ENCODE measurements at places on chromosomes 4 and X.

DNA sequence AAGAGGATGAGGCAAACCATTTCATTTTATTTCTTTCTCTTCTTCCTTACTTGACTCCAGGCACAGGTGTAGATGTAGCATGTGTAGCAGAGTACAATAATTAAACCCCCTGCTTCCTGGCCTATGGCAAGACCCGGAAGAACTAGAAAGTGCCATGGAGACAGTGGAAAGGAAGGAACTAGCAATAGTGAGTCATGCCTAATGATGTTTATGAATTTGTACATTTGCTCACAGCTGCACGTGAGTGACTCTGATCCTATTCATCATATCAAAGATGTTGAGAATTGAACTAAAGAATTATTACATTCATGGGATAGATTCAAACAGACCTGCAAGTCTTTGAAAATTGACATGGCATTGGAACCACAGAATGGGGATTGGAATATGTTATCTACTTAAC is 2233.9 kb upstream of the TENM3 start:
- no peak for DNase-seq

GRCh38 chr4:166981847-166982246 is 252.4 kb downstream of the SPOCK3 start:
- DNase-seq: no peak

GRCh38 chr4:48194971-48195370 is 60.9 kb upstream of the TXK start:
- DNase-seq: no peak

GRCh38 chr4:182429896-182430295 is 186.7 kb downstream of the TENM3 start:
- DNase-seq: no peak

DNA sequence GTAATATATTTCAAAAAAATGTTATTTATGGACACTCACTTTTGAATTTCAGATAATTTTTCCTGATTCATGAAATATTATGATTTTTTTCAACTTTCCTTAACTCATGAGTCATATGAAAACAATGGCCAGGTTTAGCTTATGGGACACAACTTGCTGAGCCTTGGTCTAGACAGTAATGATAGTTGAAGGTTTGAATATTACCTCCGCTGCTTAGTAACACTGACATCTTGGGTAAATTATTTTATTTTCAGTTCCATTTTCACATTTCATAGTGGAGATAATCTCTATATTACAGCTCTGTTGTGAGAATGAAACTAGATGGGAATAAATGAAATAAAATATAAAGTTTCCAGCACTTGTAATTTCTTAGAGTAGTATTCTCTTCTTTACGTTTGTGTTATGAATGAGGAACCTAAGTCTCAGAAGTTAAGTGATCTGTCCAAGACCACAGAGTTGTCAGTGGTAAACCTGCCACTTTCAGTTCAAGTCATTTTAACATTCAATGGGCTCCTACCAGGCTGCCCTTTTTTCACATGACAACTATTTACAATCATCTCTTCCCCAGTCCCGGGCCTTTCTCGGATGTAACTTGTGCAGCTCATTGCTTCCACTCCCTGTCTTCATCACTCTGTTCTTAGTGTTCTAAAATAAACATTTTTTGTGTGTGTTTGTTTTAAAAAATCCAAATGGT is 46.8 kb upstream of the GC start:
- no peak for DNase-seq

- no peak for DNase-seq
Measured at GRCh38 chr4:146333187-146333894, 119.0 kb downstream of the REELD1 start.

GRCh38 chr4:83255584-83255983 is 29.0 kb downstream of the COQ2 start:
- DNase-seq: no peak

- DNase-seq: no peak
Measured at GRCh38 chr4:101853028-101853427, 62.5 kb downstream of the BANK1 start.

DNA sequence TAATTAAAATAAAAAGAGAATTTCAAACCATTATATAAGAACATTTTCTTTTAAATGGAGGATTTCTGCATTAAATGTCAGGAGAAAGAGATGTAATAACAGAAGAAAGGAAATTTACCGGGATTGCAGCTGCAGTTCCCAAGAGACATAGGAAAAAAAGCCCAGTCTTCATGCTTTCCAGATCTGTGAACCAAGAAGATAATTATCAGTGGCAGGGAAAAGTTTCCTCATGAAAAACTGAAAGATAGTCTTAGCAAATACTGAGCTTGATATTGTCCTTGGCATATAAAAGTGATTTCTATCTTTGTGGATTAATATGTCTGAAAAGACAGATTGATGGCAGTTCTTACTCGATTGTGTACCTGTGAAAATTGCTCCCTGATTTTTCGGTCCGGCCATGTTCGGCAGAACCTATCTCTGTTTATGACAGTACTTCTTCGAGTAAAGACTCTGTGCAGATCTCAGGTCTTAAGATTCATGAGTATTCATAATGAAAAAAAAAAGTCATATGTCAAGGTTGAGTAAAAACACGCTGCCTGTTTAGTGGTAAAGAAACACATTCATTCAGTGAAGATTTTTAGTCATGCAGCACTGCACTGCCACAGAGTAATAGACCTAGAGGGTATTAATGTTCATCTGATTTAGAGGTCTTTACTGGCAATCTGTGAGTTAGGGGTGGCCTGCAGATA is 29.6 kb downstream of the SPARCL1 start:
- DNase-seq: no peak

DNA sequence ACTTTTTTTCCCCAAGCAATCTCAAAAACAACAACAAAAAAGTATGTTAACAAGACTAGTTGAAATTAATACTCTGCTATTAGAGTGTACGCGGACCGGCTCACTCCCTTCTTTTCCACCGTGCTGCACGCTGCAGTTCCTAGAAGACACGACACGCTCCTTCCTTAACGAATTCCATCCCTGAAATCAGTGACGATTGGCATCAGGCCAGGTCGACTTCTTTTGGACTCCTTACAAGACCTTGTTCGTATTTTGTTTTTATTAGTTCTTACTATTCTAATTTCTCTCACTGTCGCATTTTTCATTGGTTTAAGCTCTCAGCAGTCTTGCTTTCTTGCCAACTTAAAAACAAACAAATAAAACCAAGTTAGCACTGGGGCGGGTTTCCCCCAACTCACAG is 175.8 kb upstream of the PITX2 start:
- DNase-seq: no peak
